Stimulated activated CD8-positive, alpha-beta memory T cell treated with anti-CD3 and anti-CD28 coated beads, Interleukin-2, amount 100 ng/mL, for 1 hour (primary cell): ENCODE measurements at places on chromosomes 2 and 18.

DNA sequence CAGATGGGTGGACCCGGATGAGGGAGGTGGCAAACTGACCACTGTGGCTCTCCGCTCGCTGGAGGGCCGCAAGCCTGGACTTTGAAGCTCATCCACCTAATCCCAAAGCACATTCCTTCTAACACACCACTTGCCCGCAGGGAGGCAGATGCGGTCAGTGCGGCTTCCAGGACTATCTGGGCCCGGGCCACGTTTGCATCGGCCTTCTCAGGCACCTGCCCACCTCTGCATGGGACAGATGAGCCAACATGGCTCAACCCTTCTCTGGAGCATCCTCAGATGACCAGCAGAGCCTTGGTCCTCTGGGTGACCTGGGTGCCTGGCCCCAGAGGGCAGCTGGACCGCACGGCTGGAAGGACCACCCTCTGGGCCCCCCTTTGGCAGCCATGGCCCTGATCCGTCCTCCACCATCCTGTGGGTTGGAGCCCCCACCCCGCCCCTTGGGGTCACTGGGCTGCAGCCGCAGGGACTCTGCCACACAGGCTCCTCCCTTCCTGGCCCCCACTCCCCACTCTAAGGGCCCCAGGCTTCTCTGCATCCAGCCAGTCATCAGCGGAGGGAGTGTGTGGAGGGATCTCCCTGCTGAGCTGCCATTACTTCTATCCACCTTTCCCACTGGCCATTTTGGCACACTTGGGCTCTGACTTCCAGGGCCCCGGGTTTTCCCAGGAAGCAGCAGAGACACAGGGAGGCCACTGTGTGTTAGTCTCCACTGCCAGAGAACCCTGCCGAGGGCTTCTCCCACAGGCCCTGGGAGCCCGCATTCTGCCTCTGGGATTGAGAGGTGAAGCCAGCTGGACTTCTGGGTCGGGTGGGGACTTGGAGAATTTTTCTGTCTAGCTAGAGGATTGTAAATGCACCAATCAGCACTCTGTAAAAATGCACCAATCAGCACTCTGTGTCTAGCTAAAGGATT lies 12.3 kb downstream of the HDAC4 start:
- DNase-seq, result no peak

- no peak for DNase-seq
Observed at GRCh38 chr2:55175254-55176093, 56.6 kb downstream of the CLHC1 start.

GRCh38 chr18:63741769-63742168 lies 33.4 kb upstream of the SERPINB7 start:
- DNase-seq, result no peak

DNA sequence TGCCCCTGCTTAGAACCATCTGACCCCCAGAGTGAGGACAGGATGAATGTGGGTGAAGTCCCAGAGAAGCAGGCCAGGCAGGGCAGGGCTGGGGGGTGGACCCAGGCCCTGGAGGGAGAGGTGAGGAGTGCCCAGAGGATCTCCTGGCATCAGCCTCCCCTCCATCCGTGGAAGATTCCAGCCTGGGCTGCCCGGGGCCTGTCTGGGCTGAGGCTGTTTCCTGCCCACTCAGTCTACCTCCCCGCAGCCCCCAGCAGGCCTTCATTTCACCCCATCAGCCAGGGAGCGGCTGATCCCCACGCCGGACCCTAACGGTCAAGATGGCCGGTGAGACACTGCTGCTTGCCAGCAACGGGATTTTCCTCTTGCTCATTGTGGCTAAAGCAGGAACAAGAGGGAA lies 35.3 kb upstream of the OTOF start:
- no peak for DNase-seq

DNA sequence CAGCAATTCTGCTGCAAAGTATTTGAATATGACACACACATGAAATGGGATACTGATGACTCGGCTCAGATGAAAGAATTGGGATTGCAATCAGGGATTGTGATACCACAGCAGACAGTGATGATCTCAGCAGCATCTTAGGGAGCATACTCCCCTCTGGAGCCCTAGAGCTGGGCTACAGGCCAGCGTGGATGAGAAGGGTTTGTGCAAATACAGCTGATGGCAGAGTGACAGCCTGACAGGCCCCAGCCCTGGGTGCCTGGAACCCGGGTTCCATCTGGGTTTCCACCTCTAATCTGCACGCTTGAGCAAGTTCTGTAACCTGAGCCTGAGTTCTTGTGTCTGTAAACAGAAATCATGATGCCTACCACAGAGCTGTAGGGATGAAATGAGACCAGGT lies 418.0 kb downstream of the LRATD1 start:
- no peak for DNase-seq

DNA sequence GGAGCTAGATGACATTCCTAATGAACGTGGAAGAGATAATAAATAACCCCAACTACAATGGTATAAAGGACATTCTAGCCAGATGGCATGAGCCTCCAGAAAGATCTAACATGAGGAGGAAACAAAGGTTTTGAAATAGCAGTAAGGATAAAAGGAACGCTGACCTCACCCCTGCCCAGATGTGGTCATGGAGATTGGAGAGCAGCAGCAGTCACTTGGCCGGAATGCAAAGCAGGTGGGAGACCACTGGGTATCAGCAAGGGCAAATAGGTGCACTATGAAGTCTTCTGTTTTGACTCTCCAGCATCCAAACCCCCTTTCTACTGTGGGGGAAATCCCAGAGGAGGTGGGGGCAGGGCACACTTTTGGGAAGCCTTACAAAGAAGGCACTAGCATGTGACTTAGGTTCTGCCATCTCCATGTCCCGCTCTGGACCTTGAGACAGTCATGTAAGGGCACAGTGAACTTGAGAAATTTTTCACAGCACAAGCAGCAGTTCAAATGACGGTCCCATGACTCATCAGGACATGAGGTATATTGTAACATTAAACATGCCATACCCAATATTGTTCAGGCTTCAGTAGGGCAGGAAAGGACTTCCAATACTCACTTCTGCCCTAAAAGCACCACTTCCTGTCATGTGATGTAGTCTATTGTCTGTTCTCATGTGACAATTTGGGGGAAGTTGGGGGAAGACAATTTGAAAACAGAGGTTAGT lies 55.2 kb downstream of the METTL4 start:
- DNase-seq, result no peak

- no peak for DNase-seq
Observed at GRCh38 chr2:228700638-228701037, 519.2 kb upstream of the SPHKAP start.

DNA sequence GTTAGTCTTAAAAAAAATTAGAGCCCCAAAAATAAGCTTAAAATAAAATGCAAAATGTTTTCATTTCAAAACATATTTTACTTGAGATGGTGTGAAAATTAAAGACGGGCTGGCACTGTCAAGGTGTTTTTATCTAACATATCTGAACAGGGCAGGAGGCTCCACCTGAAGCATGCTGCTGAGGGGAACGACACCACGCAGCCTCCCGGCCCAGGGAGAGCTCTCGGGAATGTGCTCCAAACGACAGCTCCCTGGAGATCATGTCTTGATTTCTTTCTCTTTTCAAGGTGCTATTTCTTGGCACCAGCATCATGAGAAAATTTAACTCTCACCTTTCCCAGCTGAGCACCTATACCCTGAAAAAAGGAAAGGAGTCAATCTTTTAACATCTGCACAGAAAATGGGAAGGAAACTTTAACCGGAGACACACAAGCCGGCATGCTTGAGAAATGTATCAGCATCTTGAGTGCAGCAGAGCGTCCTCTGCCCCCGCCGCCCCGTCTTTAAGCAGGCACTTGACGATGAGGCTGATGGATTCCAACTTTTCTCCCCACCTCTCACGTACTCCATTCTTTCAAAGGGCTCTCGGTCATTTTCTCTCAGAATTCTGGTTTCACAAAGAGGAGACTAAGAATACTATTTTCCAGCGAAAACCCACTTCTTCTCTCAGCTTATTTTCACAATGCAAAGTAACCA lies 56.6 kb downstream of the EIPR1 start:
- no peak for DNase-seq

DNA sequence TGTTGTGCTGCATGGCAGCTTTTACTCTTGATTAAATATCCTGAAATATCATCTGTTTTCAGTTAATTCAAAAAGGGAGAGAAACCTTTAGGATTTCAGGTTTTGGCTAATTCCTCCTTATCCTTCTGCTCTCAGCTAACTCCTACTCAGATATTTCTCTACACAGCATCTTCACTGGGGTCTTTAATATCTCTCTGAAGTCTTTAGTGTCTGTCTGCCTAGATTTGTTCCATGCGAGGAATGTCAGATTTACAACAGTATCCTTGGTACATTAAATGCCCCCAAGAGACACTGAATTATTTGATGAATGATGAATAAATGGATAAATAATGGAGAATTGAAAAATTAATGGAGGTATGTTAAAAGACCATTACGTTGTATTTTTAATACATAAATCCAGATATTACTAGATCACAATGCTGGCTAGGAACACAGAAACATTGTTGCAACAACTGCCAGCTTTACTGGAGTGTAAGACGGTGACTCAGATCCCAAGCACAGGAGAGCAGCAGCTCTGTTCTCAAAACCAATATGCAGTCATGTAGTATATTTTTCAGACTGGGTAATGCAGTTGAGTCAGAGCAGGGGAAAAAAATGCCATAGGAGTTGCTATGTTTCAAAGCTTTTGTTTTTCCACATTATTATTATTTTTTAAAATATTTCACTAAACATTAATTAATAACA lies 388.0 kb upstream of the SYT4 start:
- no peak for DNase-seq
